ENCODE measurements at places on chromosomes 7 and 10.
A peak's percentile ranks its signal among the peaks of the same experiment; 100 is the strongest.

- no peak for DNase-seq
These were observed 138.7 kb downstream of the BTAF1 start for GRCh38 chr10:92062273-92062672.

DNA sequence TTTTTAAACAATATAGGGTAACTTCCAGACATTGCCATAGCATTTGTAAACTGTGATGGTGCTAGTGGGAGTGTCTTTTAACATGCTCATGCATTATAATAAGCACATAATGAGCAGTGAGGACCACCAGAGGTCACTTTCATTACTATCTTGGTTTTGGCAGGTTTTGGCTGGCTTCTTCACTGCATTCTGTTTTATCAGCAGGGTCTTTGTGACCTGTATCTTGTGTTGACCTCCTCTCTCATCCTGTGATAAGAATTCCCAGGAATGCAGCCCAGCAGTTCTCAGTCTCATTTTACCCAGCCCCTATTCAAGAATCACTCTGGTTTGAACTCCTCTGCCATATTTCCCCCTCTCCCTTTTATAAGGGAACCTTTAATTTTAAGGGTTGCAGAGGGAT, 91.3 kb downstream of the ZNF467 start:
- no peak for DNase-seq

- DNase-seq = no peak
These were observed 607.8 kb downstream of the PTPRN2 start for GRCh38 chr7:157979636-157980340.

DNA sequence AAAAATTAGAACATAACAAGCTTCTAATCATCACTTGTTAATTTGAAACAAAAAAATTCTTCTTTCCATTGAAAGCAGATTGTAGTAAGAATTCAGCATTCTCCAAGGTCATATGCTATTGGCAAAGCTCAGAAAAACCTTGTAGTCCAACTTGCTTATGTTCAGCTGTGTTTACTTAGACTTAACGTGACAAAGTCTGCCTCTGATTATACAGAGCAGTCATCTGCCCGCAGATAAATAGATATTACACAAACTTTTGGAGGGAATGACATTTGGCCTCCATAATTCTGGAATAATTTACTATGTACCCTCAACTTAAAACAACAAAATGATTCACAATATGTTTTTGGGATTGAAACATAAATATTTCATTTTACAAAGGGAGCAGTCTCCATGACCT, 45.8 kb downstream of the MKX start:
- peak; percentile 89 for DNase-seq

- no peak for DNase-seq
These were observed 9.4 kb downstream of the TMEM106B start for GRCh38 chr7:12220389-12221046.

DNA sequence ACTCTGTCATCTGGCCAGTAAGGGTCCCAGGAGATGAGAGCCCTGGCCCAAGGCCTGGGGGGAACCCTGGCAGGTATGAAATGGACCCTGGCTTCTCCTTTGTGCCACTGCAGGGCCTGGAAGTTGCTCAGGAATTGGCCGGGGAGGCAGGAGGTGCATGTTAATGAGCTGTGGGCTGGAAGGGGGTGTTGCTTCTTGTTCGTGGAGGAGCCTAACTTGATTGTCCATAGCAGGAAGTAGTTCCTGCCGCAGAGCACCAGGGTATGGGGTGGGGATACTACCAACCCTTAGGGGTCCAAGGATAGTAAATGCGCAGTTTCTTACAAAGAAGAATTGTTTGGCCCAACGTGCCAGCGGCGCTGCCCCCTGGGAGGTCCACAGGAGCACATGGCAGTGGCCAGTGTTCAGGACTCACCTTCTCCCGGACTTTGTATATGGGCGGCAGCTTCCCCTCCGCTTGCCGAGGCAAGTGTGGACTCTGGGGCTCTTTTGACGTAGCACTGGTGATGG, 21.5 kb downstream of the TEX36 start:
- no peak for DNase-seq

DNA sequence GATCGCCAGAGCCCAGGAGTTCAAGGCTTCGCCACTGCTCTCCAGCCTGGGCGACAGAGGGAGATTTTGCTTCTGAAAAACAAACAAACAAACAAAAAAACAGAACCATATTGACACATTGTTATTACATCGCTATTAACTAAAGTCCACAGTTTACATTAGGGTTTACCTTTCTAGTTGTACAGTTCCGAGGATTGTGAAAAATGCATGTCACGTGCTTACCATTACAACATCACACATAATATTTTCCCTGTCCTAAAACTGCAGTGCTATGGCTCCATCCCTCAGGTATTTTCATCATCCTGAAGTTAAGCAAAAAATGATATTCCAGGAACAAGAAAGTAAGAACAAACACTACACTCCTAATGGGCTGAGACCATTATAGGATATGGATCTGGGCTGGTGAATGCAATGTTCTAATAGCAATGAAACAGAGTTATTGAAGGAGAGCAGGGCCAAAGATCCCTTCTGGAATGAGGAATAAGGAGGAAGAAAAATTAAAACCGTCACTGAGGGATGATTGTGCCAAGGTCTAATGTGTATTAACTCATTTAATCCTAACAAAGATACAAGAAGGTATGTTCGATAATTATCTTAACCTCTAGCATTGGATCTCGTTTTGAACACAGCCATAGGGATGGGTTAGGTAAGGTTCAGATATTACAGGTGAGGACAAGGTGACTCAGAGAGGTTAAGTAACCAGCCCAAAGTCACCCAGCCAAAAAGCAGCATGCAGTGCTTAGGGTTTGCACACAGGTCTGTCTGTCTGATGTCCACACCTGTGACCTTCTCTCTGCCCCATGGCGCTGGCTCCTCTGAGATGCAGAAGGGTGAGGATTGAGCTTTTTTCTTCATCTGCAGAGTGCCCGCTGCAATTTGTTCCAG, 14.0 kb upstream of the CUX1 start:
- DNase-seq = no peak

DNA sequence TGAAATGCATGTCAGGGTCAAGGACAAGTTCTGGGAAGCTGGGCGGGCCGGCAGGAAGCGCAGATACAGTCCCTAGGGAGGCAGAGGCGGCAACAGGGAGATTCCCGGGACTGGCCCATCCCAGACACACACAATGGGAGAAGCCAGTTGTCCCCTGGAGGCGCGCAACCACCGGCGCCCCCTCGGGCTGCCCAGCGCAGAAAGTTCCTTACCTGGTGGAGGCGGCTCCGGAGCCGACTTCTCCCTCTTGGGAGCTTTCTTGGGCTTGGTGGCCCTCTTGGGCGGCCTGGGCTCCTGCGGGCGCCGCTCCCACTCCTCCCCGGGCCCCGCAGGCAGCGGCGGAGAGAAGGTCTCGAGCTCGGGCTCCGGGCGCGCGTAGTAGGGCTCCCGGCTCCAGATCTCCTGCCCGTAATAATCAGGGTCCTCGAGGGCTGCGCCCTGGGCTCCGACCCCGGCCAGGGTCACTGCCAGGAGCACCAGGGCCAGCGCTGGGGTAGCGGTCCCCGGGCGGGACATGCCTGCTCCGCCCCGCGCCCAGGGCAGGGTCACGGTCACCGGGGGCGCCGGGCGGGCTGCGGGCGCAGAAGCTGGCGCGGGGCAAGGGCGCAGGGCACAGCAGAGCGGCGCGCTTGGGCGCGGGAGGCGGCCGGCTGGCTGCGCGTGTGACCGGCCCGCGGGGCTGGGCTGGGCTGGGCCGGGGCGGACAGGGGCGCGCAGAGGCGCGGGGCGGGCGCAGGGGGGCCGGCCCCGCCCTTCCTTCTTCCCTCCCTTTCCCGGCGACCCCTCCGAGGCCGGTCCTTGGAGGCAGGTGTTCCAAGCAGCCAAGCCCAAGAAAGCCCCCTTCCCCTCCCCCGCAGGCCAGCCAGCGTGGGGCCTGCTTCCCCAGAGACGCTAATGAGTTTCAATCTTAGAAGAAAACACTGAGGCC, at the start of gene CPXM2:
CPXM2 (minus strand) TSS at position 664 of the 928 bp plus-strand sequence; CDS start at position 516, 148 bp downstream.
- peak; percentile 35 for DNase-seq

Data from AG10803 (cell line).